Epithelial cell of umbilical artery (primary cell): ENCODE measurements at places on chromosomes 1 and 21. TPM values are rescaled to one million over a fixed set of nuclear protein-coding genes. Genes with fewer than 3 reads are reported as not detected.

The TEDDM1 gene
- not detected in 2 replicates for total RNA-seq

The CFHR5 gene
- not detected in 2 replicates for total RNA-seq

The LRP8 gene
- 33.1 and 40.6 TPM in 2 replicates for total RNA-seq

The SPRR2F gene
- total RNA-seq: not detected in 2 replicates

The COL24A1 gene
- total RNA-seq: under 0.01 TPM in 1 of 2 replicates, not detected in the other

The NPR1 gene
- total RNA-seq: 2.6 and 6.7 TPM in 2 replicates

The CDK18 gene
- total RNA-seq: 0.46 TPM in 1 of 2 replicates, not detected in the other

The S100A9 gene
- total RNA-seq: not detected in 2 replicates

The JAK1 gene
- total RNA-seq: 121 and 135 TPM in 2 replicates

The SELL gene
- total RNA-seq: 0.65 and 1.1 TPM in 2 replicates

The FCGR3A gene
- not detected in 2 replicates for total RNA-seq

The SEC16B gene
- 0.97 and 1.5 TPM in 2 replicates for total RNA-seq

The SORT1 gene
- 15.3 and 19.6 TPM in 2 replicates for total RNA-seq
